ENCODE measurements at places on chromosomes 4 and X.

DNA sequence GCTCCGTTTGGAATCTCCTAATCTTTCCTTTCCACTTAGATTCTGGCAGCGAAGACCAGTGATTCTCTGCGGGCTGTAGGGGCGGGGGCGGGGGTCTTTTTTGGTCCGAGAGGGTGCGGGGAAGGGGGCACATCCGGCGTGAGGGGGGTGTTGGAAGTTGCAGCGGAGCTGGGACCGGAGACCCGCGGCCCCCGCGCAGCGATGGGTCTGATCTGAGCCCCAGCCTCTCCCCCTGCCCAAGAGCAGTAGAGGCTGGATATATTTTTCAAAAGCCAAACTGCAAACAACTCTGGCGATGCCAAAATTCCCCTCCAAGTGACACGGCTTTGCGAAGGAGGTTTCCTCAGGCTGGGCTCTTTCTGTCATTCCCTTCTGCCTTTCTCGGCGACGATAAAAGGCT is 355 bp downstream of the GRID2 start:
- DNase-seq = no peak

GRCh38 chr4:99574530-99575324 is at the start of gene MTTP:
MTTP (plus strand) TSS chr4:99574824; CDS start chr4:99574910, 86 bp downstream.
- DNase-seq = no peak

- no peak for DNase-seq
Measured at GRCh38 chr4:128463006-128463405, 175.4 kb upstream of the PGRMC2 start.

GRCh38 chrX:11757397-11757718 is 679 bp upstream of the MSL3 start:
- no peak for DNase-seq

DNA sequence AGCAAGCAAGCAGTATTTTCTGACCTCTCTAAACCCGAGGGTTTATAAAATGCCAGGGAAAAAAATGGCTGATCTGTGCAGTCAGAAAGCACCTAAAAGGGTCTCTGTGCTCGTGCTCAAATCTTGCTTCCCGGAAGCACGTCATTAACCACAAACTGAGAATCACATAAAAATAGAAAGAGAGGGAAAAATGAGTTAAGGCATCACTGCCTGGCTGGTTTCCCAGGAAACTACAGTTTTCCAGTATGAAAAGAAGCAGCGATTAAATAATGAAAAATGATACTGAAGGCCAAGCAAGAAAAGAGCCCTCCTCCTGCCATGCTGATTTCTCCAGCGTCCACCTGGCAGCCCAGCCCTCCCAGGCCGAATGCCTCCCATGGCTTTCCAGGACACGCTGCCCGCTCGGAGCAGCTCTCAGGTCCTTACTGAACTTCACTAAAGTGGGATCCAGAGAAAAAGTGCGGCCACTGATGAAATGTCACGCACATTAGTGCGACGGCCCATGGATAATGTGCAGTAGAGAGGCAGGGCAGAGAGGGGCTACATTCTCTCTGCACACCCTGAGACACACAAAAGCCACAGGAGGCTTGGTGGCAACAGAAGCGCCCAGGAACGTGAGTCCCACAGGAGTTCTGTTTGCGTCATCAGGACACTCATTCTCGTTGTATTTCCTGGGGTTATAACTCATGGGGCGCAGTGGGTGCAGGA is 80.4 kb downstream of the WFS1 start:
- DNase-seq = no peak

- DNase-seq = no peak
Measured at GRCh38 chr4:16665942-16666551, 232.4 kb downstream of the LDB2 start.

- no peak for DNase-seq
Measured at GRCh38 chrX:31260351-31260750, 188.5 kb upstream of the FTHL17 start.

DNA sequence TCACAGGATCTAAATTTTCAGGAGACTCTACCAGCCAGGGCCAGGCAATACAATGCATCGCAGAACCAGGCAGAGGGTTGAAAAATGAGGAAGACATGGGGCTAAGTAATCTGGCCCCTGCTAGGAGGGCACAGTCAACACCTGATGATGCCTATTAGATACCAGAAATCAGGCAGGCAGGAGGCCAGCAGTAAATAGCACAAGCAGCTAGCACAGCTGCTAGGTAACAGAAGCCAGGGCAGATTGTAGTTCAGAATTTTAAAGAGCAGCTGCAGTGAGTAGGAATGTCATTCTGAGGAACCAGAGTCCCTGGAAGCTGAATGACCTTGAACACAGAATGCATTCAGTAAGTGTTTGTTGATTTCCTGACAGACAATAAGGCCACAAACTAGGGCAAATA is 38.8 kb upstream of the TRPC5OS start:
- DNase-seq = no peak

DNA sequence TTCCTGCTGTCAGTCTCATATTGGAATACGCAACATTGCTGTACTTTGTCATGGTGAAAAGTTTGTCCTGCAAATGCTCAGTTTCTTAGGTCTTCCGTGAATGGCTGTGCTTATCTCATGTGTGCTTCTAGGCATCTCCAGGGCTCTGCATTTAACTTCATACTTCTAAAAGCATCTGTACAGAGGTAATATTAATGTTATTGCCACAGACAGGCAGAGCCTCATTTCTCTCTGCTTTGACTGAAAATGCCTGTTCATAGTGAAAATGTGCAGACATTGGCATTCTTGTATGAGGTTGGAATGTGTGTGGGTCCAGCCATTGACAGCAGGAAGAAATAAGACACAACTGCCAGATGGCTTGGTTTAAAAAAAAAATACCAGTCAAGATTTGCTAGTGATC is 140.1 kb upstream of the TTC29 start:
- DNase-seq = no peak

DNA sequence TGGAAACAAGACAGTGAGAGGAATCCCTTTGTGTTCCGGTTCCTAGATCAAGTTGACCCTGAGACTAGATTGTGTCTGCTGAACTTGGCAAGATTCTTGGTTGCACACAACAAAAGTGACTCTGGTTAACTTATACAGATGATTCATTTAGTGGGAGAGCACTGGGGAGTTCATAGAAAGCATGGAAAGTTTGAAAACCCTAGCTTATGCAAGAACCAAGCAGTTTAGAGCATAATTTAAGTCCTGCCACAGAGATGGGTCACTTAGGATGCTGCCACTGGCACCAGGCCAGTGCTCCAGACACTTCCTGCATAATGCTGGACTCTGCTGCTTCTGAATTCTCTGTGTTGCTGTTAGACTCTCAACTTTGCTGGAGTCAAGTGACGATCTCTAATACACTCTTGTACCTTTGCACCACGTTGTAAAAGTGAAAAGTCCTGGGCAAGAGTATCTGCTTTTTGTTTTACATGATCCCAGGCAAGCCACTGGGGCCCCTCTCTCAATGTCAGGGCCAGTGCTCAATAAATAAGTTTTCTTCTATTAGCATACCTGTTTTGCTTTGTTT is 12.7 kb upstream of the DCUN1D4 start:
- DNase-seq = no peak

DNA sequence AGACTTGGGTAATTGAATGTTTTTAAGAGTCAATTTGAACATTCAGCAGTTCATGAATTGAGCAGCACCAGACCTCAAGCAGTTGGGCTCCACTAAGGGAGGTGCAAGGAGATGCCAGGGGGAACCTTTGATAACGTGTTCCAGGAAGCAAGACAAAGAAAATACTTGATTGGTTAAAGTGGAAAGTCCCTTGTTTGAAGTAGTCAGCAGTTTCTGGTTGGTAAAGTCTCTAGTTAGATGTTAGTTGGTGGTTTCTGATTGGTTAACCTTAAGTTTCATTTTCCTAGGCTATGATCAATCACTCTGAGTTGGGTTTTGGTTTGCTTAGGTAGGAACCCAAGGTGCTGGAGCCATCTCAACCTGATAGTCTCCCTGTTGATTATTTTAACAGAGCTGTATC is 4.0 kb downstream of the HERC6 start:
- peak; percentile 1 for DNase-seq
